AG09309 (cell line): ENCODE measurements at places on chromosomes 4 and X.
A peak's percentile ranks its signal among the peaks of the same experiment; 100 is the strongest.

GRCh38 chr4:141248029-141248428 lies 27.3 kb downstream of the ZNF330 start:
- peak; percentile 35 for DNase-seq

DNA sequence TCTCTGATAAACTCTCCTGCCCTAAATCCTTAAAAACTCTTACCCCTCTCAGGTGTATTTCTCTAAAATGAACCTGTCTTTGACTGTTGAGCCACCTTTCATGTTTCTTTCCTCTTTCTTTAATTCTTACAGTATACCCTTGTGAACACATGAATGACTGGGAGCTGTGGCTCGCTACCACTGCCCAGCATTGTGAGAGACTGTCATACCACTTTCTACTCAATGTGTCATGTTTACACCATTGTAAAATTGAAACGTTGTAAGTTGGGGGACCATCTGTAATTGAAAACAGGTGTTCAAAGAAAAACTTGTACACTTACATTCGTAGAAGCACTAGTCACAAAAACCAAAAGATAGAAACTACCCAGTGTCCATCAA lies 66.9 kb downstream of the ZNF182 start:
- no peak for DNase-seq

GRCh38 chr4:70935038-70935695 lies 33.0 kb downstream of the MOB1B start:
- DNase-seq = no peak

GRCh38 chr4:121226362-121226761 lies 62.2 kb upstream of the TNIP3 start:
- no peak for DNase-seq

DNA sequence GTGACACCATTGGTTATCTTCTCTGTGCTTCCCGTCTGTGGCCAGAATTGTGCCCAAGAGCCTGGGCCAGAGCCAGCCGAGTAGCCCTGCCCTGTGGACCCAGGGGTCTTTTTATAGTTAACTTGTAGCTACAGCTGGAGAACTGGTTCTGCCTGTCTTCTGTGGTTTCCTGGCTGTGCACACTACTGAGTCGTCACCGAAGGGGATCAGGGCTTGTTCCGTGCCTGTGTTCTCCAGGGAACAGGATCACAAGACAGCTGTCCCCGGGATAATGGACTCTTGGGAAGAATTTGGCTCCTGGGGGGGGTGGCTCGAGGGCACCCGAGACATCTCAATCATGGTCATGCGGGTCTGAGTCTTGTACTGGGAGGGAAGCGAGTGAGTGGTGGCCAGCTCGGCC lies 22.1 kb upstream of the OPN1LW start:
- DNase-seq = no peak

DNA sequence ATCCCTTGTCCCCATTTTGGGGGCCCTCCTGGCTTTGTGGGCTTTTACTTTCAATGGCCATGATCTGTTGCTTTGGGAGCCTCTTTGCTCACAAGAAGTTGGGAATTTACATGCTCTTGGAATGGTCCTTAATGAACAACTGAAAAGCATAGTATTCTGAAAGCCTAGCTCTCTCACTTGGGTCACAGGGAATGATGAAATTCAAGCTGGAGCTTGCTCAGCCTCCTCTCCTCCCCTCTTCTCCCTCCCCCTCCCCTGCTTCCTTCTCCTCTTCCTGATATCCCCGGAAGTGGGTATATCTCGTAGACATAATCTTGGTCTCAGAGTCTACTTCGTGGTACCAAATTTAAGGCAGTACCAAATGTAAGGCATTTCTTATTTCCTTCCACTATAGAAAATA lies 400.6 kb upstream of the NR3C2 start:
- DNase-seq = no peak

DNA sequence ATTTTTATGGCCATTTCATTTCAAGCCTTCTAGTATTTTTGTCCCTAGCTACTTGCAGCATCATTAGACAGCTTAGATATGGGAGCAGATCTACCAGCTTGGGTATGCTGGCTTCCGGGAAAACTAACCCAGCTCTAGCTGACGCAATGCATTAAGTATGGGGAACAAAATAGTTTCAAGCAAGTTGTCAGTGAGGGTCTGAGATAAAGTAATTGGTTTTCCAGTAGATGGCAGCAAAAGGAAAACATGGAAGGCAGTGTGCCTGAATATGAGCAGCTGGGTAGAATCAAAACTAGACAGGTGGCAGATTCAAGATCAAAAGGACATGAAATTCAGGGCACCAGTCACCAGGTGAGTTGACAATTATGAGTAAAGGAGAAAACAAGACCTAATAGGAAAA lies 340.9 kb upstream of the CTSO start:
- DNase-seq = peak; percentile 70

DNA sequence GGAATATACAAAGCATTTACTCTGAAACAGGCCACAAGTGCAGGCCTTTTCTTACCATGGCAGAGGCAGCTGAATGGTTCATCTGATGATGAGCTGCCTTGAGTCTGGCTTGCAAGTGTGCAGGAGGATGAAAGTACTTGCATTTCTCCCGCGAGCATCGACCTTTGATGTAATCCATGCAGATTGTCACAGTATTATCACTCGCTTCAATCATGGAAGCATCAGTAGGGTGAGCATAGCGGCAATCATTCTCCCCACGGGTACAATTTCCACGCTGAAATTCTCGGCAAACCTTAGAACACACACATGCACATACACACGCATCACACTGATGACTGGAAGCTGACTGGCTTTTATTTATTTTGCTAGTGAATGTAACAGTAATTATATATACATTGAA lies 98.0 kb downstream of the MBNL3 start:
- no peak for DNase-seq

DNA sequence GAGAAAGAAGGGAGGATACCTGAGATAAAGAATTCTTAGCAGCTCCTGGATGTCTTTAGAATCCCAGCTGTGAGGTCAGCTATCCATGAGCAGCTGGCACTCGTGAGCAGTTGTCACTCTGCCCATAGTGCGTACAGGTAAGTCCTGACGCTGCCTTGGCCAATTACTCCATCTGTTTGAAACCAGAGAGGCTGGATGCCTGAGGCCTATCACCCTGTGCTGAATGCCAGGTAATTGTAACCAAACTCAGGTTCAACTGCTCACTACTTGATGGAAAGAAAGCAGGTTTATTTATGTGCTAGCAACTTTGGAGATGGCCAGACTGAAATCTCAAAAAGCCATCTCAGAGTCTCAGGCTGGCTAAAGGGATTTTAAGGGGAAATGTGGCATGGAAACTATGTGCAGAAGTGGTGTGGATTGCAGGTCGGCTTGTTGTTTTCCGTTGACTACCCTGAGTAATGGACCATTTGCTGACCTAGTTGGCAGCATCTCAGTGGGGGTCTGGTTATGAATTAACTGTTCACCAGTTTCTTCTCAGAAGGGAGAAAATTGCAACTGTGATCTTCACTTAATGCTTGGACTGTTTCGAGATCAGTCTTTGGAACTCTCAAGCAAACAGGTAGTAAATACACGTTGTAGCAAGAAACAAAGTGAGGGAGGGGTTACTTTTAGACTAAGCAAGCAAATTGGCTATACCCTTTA lies 1614.0 kb upstream of the PCDH10 start:
- no peak for DNase-seq

- DNase-seq = no peak
Measured at GRCh38 chr4:69563424-69563823, 67.7 kb upstream of the UGT2B4 start.

DNA sequence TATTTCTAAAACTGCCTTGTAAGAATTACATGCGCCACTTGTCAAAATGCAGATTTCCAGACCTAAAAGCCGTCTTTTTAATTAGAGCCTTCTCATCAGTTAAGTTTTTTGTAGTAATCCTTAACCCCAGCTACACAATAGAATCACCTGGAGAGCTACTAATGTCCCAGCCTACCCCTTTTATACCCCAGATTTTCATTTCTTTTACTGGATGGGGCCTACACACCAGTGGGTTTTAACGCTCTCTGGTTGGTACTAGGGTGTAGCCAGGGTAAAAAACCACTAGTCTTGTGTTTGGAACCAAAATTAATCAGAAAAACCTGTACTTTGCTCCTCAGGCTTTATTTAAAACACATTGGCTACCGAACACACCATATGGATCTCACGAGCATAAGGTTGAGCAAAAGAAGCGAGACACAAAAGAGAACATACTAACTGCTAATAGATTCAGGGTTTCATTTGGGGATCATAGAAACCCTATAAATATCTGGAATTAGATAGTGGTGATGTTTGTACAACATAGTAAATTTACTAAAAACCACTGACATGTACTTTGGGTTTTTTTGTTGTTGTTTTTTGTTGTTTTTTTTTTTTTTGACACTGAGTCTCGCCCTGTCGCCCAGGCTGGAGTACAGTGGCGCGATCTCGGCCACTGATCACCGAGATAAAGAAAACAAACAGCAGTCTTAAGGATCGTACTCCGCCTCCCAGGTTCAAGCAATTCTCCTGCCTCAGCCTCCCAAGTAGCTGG lies 30.6 kb downstream of the BBS12 start:
- DNase-seq = no peak

DNA sequence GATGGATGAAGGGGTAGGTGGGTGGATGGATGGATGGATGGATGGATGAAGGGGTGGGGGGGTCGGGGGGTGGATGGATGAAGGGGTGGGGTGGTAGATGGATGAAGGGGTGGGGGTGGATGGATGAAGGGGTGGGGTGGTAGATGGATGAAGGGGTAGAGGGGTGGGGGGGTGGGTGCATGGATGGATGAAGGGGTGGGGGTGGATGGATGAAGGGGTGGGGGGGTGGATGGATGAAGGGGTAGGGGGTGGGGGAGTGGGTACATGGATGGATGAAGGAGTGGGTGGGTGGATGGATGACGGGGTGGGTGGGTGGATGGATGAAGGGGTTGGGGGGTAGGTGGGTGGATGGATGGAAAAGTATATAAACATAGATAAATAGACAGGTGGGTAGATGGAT lies 74.2 kb downstream of the PRKX start:
- DNase-seq = no peak

- no peak for DNase-seq
Measured at GRCh38 chr4:128930051-128930450, 120.6 kb downstream of the JADE1 start.

DNA sequence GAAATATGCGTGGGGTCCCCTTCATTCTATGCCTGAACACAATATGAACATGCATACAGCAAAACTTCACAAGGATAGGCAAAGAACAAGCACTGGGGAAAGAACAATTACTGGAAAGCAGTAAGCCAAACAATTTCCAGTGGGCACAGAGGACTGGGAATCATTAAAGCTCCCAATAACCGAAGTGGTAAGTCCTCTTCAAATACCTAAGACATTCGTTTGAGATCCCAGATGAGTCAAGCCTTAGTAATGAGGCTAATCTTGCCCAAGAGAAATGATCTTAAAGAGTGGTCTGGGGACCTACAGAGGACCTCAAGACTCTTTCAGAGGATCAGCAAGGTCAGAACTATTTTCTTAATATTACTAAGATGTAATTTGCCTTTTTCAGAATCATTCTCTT lies 28.6 kb downstream of the ANAPC10 start:
- no peak for DNase-seq

DNA sequence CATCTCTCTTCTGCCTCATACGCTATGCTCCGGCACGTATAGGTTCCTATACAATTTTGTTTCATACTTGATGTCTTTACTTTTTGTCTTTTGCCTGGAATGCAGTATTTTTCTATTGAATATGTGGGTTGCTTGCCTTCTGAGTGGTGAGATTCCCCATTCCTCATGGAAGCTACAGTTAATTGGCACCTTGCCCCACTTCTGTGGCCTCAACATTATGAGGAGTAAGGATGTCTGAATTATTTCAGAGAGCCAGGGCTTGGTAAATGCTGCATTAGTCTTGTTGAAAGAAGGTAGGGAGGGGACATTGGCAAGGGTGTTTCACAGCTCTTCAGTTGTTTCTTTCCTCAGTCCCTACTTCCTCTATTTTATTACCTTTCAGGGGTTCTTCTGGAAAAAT lies 23.0 kb downstream of the CDKL5 start:
- DNase-seq = no peak

DNA sequence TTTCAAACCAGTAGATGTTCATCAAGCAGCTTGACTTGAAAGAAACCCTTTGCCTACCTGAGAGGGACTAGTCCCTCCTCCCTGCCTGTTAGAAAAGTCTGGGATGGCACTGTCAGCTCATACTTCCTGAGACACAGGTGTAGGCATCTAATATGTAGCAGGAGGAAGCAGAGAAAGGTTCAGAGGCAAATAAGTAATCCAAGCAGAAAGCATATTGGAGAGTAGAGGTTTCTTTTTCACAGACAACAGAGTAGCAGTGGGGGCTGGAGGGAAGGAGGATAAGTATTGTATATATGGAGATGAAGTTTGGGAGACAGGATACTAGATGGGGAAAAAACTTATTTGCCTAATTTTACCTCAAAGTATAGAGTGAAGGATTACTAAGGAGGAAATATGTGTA lies 81.5 kb downstream of the FNIP2 start:
- DNase-seq = no peak

- DNase-seq = no peak
Measured at GRCh38 chrX:67523932-67524331, 19.9 kb upstream of the AR start.

GRCh38 chr4:610411-611261 lies 14.7 kb upstream of the PDE6B start:
- peak; percentile 10 for DNase-seq

DNA sequence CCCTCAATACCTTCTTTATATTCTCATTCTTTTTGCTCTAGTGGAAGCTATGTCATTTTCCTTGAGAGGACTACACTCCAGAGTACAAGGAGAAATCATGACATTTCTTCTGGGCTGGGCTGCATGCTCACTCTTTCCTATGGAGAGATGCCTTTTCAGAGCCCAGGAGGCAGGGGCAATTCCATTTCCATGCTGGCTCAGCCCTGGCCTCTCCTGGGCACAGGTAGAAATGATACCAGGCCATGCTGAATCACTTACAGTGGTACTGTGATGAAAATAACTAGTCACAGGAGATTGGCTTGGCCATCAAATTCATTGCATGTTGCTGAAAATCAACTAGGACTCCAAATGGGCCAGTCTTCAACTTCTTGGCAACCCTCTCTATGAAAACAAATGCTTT lies 34.0 kb upstream of the PPARGC1A start:
- no peak for DNase-seq

DNA sequence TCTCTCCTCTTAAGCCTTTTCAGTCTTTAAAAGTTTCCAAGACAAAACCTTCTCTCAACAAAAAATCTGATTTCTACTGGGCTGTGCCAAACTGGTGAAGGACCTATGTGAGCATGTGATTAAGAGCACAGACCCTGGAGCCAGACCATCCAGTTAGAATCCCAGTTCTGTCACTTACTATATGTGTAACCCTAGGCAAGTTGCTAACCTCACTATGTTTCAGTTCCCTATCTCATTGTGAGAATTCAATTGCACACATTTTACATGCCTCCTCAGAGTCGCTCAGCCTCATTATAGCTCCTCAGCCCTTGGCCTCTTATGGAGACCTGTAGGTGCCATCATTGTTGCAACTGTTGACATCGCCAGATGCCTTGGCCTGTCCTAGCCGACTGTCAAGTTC lies 54.1 kb upstream of the VEGFD start:
- no peak for DNase-seq

GRCh38 chr4:124862261-124862660 lies 149.7 kb upstream of the ANKRD50 start:
- no peak for DNase-seq
